ENCODE measurements at places on chromosomes 13 and 19.

GRCh38 chr19:33532859-33533460 lies 11.4 kb upstream of the PEPD start:
- DNase-seq: no peak

DNA sequence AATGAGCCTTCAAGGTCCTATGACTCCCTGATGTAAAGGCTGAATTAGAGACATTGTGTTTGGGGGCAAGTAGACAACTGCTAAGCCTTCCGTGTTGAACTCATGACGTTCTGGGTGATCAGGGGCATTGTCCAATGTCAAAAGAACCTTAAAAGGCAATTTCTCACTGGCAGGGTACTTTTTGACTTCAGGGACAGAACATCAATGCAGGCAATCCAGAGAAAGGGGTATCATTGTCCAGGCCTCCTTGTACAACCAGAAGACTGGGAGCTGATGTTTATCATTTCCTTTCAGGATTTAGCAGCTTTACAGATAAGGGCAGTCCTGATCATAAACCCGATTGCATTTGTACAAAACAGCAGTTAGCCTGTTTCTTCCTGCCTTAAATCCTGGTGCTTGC lies 25.0 kb upstream of the SMAD9 start:
- no peak for DNase-seq

- no peak for DNase-seq
These were observed 230.5 kb upstream of the SERP2 start for GRCh38 chr13:44142941-44143665.

- no peak for DNase-seq
These were observed 22.0 kb upstream of the MUC16 start for GRCh38 chr19:9032136-9032631.

- no peak for DNase-seq
These were observed 8.5 kb upstream of the ZNF91 start for GRCh38 chr19:23403581-23404324.

- DNase-seq: no peak
These were observed 1.1 kb upstream of the LMTK3 start for GRCh38 chr19:48512504-48513288.

DNA sequence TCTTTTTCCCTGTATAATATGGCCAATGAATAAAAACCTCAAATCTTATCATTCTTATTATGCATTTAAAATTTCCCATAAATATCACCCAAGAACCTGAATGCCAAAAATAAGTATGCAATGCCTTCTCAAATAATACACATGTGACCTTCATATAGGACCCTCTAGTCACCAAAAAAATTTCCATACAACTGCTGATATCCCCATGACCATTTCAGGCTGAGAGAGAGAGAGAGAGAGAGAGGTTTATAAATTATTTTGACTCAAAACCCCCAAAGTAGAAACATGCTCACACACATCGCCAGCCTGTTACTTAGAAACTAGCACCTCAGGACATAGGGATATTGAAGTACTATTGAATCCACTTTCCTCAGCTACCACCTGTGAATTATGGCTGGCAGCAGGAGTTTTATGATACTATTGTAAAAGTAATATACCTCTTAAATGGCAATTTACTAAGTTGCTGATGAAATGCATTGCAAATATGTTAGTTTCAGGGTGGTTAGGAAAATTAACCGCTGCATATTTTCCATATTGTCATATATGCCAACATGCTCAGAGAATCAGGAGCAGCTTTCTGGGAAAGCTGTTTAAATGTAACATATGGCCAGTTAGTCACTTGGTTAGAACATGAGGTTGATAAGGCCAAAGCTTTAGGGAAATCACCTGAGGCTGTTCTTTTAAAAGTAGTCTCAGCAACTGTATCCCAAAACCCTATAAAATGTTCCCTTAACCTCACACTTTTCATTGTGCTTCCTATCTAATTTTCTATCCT lies 230.8 kb downstream of the DCT start:
- no peak for DNase-seq

GRCh38 chr13:95579303-95579702 lies 26.8 kb downstream of the CLDN10 start:
- DNase-seq: no peak

DNA sequence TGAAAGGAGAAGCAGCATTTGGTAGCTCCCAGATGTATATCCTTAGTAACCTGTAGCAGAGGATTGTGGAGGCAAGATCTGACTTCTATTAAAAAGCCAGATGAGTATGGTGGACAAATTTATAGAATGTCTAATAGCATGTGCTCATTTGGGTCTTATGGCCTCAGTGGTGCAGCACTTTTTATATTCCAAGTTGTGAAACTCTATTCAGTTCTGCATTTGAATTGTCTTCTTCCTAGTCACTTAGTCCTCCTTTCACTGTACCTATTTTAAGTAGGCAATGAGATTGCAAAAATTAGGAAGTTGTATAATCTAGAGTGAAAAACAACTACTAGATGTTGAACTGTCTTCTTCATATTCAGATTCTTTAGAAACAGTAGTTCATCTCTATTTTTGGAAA lies 412.5 kb upstream of the PCDH9 start:
- no peak for DNase-seq

GRCh38 chr19:10001899-10002298 lies 8.4 kb downstream of the COL5A3 start:
- no peak for DNase-seq

DNA sequence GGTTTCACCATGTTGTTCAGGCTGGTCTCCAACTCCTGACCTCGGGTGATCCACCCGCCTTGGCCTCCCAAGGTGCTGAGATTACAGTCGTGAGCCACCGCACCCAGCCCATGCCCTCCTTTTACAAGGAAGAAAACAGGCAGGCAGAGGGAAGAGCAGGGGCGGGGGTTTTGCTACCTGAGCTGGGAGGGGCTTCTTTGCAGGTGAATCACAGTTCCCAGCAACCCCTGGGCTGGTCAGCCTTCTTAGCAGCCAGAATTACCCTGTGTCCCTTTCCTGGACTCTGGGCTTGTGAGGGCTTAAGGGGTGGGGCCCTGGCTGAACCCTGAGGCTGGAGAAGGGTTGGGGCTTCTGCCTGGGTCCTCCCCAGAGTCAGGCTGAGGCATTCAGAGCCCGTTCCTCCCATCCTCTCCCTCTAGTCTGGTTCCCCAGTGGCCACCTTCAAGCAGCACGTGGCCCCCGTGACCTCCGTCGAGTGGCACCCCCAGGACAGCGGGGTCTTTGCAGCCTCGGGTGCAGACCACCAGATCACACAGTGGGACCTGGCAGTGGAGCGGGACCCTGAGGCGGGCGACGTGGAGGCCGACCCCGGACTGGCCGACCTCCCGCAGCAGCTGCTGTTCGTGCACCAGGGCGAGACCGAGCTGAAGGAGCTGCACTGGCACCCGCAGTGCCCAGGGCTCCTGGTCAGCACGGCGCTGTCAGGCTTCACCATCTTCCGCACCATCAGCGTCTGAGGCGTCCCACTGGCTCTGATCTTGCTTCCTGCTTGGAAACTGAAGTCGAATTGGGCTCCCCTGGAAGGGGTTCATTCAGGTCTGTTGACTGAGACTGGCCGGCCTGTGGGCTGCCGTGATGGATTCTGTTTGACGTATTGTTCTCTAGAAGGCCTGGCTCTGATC lies 2.8 kb upstream of the KCNJ14 start:
- DNase-seq: no peak

DNA sequence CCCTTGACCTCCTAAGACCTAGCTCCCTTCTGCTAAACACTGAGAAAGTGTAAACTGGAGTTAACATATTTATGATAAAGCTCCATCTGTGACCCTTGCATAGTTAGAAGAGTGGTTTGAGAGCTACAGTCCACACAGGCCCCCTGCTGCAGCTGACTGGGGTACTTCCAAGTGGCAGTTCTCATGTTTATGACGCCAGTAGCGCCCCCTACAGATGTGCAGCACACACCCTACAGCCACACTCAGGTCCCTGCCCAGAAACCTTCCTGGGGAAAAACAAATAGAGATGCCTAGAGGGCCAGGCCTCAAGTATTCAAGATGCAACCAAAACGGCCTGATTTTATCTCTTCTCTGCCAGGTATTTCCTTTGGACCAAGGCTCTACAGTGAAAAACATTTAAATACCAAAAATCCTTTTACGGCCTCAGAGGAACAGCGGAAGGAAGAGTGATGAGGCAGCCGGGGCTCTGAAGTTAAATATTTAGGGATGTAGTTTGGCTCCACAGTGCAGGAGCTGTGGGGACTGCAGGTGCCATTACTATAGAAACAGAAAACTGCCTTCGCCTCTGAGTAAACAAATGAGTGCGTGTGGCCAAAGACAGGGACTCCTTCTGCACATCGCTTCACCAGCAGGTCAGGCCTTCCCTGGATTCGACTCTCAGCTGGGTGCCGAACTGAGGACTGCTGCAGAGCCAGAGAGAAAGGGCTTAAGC lies 553.1 kb downstream of the EFNB2 start:
- DNase-seq: no peak

GRCh38 chr13:26839682-26840081 lies 79.1 kb upstream of the GPR12 start:
- DNase-seq: no peak

GRCh38 chr13:33185853-33186252 lies 99.7 kb downstream of the STARD13 start:
- no peak for DNase-seq

DNA sequence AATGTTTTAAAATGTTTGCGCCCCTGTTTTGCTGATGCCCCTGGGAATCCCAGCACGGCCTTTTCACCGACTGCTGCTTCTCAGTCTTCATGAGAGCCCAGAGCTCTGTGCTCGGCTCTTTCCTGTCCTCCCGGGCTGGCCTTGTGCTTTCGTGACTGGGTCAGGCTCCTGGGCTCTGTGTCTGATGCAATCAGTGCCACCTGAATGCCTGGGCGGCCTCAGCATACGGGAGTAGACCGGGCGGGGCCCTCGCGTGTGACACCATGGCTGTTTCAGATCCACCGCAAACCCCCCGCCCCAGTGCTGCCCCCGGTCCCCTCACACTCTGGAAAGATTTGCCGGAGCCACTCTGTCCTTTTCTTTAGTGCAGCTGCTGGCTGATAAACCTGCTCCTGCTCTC lies 21.4 kb downstream of the PABPC3 start:
- no peak for DNase-seq

- no peak for DNase-seq
These were observed 11.9 kb upstream of the FOSB start for GRCh38 chr19:45455707-45456499.

DNA sequence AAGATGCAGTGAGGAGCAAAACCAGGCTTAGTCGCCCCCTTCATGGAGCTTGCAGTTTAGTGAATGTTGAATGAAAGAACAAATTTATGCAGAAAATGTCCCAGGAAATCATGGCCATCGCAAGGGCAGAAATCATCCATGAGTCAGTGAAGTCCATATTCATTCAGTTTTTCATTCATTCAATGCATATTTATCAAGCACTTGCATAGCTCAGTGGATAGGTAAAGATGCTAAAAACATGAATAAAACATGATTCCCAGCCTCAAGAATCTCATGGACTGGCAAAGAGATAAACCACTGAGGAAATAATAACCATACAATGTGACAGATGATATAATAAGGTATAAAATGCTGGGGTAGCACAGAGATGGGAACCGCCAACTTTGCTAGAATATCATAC lies 58.8 kb downstream of the HSPH1 start:
- no peak for DNase-seq

GRCh38 chr13:93862259-93862658 lies 617.2 kb downstream of the DCT start:
- DNase-seq: no peak

DNA sequence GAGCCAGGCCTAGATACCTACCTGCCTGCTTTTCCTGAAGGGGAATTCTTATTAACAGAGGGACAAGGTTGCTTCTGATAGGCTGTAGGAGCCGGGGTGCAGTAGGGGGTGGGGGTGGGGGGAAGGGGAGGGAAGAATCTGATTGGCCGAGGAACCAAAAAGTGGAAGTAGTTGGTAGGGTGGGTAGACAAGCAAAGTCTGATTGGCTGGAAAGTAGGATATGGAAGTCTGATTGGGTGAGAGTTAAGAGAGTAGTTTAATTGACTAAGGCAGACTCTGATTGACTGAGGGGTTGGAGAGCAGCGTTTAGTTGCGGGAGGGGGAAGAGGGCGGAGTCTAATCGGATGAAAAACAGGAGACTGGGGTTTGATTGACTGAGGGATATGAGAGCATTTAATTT lies 9.4 kb upstream of the CYP4F22 start:
- no peak for DNase-seq

- DNase-seq: no peak
These were observed 94.3 kb upstream of the NBEA start for GRCh38 chr13:34847766-34848165.

DNA sequence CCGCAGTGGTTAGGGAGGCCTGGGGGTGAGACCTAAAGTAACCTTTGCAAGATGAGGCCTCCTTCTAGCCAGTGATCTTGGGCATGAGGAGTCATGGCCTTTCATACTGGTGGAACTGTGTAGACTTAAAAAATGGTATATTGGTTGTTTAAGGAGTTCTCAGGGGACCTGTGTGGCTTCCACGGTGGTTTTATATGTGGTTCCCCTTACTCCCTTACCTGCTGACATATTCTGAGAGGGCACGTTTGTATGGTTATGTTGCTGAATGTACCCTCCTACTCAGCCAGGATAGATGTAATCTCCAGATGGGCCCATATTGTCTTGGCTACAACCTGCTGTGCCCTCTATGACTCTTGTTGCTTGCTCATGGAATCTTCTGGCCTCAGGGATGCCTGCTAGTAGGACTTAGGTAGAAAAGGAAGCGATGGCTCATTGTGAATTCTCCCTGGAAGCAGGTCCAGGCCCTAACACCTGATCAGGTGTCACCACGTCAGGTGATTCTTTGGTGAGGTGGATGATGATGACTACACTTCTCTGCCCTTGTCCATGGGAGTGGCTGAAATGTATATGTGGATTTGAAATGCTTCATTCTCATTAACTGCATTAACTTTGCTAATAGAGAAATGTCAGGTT lies 1.8 kb downstream of the ZNF460 start:
- no peak for DNase-seq

GRCh38 chr13:25046274-25046984 lies 49.5 kb upstream of the PABPC3 start:
- DNase-seq: no peak

DNA sequence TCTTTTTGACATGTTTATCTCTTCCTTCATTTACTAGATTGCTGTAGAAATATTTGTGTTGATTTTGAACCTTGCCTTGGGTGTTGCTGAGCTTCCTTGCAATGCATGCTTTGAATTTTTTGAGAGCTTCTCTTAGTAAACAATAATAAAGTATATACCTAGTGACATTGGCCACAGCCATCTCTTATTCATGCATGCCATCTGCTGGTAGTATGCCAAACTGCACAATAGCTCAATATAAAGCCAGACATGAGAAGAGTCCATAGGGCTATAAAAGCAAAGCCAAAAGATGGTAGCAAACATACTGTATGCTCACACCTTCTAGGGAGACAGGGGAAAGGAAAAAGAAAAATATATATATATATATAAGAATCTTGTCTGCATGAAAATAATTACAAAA lies 18.9 kb upstream of the ZSCAN5A start:
- no peak for DNase-seq

Data from cortex of kidney (tissue), 1 donor.